Stimulated activated naive CD8-positive, alpha-beta T cell treated with anti-CD3 and anti-CD28 coated beads, Interleukin-15, amount 100 ng/mL, for 72 hours (primary cell): ENCODE measurements at places on chromosomes 13 and 19.
A peak's percentile ranks its signal among the peaks of the same experiment; 100 is the strongest.

DNA sequence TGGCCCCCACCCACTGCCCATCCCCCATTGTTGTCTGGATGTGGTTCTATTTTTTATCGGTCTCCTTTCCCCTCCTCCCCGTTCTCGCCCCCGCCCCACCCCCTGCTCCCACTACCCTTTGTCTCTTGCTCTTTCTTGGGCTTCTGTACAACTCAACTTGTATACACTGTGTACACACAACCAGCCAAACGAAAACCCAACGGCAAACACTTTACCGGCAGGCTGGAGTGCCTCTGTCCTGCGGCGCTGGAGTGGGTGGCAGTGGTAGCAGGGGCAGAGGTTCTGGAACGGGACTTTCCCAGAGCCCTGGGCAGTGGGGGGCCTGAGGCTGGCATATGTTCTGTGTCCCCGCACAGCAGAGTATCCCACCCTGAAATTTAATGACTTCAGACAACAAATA, 13.7 kb downstream of the RRAS start:
- DNase-seq: no peak

DNA sequence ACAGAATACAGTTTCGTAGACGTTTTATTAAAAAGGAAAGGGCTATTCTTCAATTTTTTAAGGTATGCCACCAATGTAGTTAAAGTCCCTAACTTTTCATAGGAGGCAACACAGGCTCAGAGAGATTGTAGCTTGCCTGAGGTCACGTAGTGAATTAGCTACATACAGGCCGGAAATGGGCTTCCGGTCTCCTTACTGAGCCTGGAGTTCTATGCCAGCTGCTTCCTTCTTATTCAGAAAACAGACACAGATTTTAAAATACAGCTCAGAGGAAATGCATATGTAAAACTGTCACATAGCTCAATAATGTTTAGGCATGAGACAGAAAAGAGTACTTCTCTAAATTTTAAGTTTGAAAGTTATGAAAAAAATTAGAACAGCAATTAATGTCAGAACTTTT, 85.4 kb upstream of the TUBA3C start:
- DNase-seq: no peak

DNA sequence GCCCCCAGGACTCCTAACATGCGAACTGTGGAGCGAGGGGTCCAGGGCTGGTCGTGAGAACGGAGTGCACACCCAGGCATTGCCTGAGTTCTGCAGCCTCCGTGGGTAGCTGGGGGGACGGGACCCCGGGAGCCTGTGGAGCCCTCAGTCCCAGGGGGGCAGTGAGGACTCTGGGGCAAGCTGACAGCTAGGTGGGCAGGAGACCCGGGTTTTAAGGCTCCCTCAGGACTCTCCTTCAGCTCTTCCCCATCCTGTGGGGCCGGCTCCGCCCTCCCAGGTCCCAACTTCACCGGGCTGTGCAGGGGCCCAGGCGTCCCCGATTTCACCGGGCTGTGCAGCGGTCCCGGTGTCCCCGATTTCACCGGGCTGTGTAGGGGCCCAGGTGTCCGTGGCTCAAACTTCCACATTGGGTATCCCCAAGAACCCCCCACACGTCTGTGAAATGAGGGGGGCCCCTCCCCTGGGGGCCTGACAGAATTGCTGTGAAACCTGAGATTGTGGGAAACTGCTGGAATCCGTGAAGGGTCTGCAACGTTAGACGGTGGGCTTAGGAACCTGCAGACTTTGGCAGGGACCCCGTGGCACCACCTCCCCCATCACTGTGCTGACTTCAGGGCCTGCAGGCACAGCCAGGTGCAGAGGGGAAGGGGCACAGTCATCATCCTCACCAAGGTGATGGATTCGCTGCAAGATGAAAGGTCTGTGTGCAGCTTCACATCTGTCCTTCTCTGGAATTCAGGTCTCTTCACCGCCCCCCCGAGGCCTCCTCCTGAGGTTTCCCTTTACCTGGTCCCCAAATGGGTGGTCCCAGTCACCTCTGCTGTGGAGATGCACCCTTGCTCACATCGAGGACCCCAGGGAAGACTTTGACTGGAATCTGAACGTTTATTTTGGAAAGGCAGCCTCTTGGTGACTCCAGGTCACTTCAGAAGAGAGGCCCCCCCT, 73.2 kb upstream of the MCF2L start:
- DNase-seq: no peak

- DNase-seq: no peak
Measured at GRCh38 chr13:65912516-65912915, 1317.6 kb downstream of the PCDH9 start.

- DNase-seq: no peak
Measured at GRCh38 chr19:14761607-14762006, 16.8 kb downstream of the ADGRE2 start.

GRCh38 chr13:20395061-20395916, 130.4 kb downstream of the CRYL1 start:
- DNase-seq: no peak

GRCh38 chr13:48532256-48532505, 699 bp downstream of the RCBTB2 start:
- no peak for DNase-seq

DNA sequence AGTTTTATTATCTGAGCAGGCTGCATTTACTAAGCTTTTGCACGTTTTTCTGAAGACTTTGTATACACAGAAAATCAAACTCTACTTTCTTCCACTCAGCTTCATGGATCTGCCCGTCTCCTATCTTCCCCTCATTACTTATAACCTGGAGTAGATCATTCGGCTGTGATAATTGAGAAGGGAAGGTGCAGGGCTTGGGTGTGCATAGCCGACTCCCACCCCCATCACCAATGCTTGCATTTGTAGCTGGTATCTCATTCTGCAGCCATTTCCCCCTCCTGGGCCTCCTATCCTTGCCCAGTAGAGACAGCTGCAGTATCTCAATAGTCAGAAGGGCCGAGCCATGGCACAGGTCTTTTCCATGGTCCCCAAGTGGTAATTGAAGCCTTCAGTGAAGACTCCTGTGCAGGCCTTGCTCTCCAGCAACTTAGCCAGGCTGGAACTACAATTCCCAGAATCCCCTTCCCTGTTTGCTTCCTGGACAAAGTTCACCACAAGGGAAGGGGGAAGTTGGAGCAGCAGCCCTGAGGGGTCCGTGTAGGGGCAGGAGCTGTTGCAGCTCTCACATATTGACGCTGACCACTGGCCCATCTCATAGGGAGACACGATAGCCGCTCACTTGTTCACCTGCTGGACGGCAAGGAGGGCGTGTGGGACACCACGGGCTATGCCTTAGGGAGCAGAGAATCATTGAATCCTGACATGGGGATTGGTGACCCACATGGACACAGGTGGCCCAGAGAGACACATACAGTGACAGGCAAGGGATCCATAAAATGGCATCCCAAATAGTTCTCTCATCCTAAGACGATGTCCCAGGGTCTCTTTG, 2.1 kb upstream of the SIGLEC8 start:
- DNase-seq: no peak

- DNase-seq: no peak
Measured at GRCh38 chr13:31826521-31826920, 87.2 kb downstream of the RXFP2 start.

DNA sequence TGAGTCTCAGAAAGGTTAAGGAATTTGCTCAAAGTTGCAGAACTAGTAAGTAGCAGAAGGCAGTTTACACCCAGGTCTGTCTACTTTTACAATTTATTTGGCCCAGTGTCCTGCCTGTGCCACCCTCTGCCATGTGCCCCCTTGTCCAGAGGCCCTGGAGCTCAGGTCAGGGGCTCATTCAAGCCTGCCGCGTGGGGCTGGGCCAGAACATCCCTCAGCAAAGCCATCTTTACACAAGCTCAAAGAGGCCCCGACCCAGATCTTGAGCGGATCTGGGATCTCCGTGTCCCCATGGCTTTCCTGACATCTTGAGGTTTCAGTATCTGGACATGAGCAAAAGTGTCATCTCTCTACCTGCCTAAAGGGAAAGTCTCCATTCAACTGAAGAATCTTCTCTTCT, 76.4 kb upstream of the VSTM2B start:
- no peak for DNase-seq

DNA sequence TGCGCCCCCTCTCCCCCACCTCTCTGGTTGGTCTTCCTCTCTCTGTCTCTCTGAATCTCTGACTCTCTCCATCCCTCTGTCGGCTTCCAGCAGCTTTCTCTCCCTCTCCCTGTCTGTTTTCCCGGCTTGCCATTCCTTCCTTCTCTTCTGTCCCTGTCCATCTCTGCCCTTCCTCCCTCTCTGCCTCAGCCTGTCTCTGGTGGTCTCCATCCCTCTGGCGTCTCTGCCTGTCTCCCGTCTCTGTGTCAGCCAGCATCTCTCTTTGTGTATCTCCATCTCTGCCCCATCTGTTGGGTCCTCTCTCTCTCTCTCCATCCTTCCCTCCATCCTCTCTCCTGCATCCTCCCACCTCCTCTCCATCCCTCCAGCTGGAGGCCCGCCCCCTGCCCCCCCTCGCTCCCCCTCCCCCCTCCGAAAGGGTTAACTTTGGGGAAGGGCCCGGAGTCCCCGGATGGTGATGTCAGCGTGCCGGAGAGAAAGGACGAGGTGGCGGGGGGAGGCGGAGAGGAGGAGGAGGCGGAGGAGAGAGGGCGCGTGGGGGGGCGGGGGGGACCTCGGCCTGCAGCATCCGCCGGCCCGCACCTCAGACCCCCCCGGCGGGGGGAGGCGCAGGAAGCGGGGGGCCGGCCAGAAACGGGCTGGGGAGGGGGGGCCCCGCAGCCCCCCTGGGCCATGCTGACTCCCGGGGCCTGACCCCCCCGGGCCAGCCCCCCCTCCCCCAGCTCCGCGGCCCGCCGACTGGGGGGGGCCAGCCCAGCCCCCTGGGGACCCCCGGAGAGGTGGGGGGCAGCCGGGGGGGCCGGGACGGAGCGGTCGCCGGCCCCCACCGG, at the start of gene BRSK1:
TSS of gene BRSK1 (plus strand) at position 450 of the 830 bp plus-strand sequence. CDS start 446 bp downstream, outside the sequence.
- no peak for DNase-seq

- DNase-seq: no peak
Measured at GRCh38 chr13:30824651-30825050, 81.4 kb upstream of the MEDAG start.

DNA sequence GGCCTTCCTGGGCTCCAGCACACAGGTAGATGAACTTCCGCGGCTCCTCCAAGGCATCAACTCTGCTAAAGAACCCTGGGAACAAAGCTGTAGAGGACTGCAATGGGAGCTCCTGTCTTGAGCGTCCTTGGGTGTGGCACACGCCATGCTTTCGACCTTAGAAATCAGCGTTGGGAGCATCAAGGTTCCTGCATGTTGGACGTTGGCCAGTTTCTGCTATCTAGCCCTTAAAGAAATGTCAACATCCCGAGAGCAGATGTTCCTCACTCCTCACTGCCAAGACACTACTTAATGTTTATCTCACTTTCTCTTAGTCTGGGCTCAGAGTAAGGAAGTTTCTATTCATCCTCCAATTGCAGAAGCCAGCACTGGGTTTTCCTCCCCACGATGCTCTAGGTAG, 70.6 kb upstream of the MEDAG start:
- DNase-seq: no peak

DNA sequence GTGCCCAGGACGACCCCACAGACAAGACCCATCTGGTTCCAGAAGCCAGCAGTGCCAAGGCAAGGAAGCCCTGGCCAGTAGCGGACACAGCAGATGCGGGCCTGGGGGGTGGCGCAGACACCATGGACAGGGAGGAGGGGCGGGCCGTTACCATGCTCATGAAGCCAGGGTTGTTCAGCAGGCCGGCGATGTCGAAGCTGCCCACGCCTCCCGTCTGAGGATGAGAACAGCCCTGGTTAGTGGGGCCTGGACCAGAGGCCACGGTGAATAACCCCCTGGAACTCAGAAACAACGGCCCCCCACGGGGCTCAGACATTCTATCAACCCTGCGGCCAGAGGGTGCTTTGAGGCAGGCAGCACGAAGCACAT, 21.5 kb upstream of the SLC39A3 start:
- no peak for DNase-seq

DNA sequence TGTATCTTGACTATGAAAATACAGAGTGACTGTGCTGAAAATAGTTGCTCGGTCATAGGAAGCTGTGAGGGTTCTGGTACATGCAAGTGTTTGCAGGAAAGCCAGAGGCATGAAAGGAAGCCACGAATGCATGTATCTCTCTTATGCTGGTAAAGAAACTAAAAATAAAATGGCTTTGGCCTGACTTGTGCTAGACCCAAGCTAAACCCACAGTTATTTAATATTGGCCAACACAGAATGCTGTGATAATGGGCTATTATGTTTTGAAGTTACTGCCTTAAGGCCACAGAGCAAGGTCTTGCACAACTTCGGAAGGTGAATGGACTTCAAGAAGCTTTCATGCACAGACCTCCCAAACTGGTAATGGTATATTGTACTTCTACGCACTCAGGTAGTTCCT, 518.2 kb upstream of the HTR2A start:
- DNase-seq: no peak

GRCh38 chr19:2179095-2179494, 15.4 kb downstream of the DOT1L start:
- DNase-seq: no peak

DNA sequence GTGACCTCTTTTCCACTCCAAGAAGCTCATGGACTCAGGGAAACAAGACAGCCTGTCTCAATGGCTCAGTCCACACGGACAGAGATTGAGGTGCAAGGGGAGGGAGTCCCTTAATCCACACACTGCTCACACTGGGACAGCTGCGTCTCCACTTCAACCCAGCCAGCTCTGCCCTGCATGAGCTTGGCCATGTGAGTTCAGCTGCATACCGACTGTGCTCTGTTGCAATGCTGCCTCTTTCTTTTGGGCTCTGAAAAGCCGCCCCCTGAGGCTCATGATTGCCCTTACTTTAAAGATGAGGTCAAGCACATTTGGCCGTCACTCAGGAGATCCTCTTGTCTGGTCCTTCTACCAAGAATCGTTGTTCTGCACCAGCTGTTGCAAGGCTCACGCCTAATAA, 64.8 kb upstream of the KCTD15 start:
- DNase-seq: no peak

DNA sequence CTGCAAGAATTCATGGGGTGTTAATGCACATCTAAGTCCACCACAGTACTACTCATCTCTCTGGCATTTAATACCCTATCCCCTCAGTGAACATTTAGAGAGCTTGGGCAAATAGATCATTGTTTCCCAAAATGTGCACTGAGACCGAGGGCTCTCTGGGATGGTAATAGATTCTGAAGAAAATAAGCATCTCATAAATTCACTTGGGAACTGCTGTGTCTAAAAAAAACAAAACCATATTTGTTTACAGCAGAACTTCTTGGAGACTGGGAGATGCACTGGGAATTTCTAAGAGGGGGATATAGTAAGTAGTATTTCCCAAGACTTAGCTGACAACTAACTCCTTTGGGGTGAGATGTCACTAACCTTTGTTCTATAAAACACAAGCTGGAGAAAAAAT, 58.4 kb downstream of the ENOX1 start:
- no peak for DNase-seq

DNA sequence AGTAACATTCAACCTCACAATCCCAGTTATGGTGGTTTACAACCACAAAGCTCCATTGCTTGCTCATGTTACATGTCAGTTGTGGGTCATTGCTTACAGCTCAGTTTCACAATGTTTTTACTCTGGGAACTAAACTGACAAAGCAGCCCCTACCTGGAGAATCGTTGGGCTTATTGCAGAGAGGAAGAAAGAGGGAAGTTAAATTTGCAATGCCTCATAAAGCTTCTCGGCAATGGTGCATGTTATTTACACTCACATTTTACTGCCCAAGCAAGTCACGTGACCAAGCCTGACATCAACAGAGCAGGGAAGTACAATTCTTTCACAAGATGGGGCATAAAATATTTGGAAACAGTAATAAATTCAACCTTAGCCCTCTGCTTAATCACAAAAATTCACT, 441.6 kb downstream of the TDRD3 start:
- no peak for DNase-seq

GRCh38 chr19:51114087-51114729, 6.0 kb upstream of the CTU1 start:
- peak; percentile 48 for DNase-seq
